RCC 7860 (cell line): ENCODE measurements at places on chromosomes 13 and 19.
A peak's percentile ranks its signal among the peaks of the same experiment; 100 is the strongest.

DNA sequence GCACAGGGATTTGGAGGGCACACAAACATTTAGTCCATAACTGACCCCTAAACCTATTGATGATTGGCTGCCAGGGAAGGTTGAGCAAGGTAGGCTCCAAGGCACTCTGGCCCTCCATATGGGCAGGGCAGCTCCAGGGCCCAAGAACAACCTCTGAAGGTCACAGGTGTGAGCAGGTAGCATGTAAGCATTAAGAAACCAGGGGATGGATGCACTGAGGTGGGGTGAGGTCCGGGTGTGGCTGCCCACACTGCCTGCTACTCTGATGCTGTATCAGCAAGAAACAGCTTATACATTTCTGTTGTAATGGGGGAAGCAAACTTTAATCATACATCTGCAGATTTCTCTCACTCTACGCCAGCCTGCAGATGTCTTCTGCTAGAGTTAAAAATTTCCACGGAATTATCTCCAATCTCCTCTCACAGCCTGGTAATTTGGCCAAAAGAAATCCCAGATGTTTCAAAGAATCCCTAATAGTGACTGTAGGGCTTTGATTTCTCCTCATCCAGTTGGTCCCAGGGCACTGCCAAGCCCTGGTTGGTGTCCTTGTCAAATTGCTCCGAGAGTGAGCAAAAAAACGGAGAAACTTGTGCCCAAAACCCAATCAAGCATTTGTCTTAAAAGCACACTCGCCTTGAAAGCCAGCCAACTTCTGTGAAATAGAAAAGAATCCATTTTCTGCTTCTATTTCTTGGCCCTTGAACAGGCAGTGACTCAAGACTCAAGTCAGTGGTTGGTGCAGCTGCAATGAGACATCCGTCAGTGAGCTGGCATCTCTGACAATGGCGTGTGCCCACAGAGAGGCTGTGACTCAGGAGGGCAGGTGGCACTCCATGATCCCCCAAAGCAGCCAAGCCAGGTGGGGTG is 72.5 kb upstream of the MRI1 start:
- peak; percentile 63 for DNase-seq

DNA sequence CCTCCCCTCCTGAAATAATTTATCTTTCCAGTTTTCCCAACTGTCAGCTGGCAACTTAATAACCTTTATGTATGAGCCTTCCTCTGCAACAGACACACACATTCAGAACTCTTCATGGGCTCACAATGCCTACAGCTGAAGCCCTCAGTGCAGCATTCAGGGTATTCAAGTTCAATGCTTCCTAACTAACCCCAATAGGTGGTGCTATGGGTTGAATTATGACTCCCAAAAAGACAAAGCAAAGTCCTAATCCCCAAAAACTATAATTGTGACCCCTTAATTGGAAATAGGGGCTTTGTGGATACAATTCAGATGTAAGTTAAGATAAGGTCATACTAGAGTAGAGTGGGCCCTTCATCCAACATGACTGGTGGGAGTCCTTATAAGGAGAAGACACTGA is 202.2 kb downstream of the SUCLA2 start:
- DNase-seq = no peak

- DNase-seq = no peak
Observed at GRCh38 chr19:42401365-42402303, 11.5 kb upstream of the CNFN start.

GRCh38 chr19:42271045-42271419 is 2.0 kb downstream of the CIC start:
- no peak for DNase-seq

DNA sequence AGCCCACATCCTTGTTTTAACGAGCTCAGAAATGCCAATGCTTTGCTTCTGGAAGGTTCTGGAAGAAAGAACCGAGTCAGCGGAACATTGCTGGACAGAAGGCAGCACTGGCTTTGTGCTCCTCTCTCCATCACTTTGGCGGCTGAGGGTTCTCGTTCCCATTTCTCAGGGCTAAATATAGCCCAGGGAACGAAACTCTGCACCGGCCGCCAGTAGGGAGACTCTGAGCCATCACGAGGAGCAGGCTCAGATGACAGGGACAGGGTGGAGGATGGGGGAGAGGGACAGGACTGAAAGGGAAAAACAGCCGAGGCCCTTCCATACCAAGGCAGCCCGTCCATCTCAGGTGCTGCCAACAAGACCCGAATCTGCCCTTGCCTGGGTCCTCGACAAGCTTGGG is 166.4 kb downstream of the CACNA1A start:
- no peak for DNase-seq

DNA sequence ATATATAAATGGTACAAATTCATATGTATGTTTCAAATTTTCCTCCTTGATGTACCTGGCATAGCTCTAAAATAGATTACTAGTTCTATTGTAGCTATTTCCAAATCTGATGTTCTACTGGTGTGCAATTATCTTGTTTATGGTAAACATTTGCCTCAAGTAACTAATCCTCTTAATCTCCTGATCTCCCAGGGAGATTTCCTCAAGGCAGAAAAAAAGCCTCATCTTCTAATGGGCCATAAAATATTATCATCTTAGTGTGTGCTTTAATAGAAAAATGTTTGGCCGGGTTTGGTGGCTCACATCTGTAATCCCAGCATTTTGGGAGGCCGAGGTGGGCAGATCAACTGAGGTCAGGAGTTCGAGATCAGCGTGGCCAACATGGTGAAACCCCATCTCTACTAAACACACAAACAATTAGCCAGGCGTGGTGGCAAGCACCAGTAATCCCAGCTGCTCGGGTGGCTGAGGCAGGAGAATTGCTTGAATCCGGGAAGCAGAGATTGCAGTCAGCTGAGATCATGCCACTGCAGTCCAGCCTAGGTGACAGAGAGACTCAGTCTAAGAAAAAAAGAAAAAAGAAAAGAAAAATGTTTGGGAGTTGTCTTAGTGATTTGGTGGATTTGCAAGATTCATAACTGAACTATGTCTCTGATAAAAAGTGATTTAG is 498.9 kb upstream of the SLITRK5 start:
- no peak for DNase-seq

GRCh38 chr13:23817830-23818229 is 71.4 kb downstream of the MIPEP start:
- DNase-seq = no peak

DNA sequence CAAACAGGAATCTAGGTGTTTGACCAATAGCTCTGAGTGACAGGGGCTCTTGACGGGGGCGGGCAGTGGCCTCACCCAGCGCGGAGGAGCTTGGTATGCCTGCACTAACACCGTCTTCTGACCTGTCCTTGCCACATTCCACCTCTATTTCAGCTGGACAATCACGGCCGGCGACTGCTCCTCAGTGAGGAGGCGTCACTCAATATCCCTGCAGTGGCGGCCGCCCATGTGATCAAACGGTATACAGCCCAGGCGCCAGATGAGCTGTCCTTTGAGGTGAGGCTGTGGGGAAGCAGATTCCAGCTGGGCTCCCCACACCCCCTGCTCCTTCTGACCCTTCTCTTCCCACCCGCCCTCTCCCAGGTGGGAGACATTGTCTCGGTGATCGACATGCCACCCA is 4.7 kb downstream of the ARHGAP33 start:
- no peak for DNase-seq

DNA sequence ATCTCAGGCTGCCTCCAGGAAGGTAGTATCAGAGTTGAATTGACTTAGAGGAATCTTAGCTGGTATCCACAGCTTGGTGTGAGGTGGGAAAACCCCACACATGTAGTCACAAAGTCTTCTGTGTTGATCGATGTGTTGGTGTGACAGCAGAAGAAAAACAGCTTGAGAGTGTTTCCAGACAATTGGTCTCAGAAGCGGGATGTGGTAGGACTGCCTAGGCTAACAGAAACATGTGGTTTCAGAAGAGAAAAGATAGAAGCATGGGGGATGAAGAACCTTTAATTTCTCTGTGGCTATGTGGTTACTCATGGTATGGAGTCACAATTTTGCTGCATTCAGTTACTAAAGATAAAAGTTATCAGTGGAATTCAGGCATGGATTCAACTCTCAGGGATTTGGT is 134.7 kb upstream of the SLITRK5 start:
- peak; percentile 92 for DNase-seq

DNA sequence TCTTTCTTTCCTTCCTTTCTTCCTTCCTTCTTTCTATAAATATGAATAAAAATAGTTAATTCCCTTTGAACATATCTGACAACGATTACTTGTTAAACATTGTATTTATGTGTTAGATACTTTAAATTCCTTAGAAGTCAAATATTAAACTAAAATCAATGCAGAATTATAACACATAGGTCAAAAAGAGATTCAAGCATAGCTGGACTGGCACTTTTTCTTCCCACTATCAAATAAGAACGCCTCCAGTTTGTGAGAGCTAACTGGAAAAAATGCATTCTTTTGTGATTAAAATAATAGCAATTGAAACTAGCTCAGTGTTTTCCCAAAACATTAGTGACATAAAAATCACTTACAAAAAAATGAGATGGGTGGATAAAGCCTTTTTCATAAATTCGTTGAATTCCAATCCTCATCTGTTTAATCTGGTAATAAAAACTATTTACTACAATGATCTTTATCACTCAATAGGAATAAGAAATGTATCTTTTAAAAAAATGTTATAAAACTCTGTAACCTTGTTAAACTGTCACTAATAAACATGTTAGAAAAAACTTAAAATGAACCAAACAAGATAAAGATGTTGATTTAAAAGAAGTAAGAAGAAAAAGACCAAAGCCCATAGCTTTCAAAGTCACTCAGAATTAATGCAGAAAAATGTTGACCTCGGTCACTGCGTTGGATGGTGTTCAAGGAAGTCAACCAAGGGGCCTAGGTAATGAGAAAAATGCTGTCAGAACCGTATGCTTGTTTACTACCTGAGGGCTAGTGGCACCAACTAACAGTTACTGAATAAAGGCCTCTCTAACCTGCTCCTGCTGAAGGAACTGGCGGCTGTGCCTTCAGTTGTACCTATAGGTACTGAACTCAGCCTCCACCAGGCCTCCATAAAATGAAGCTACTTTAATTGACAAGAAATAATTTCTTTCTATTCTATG is 1039.5 kb upstream of the SLC10A2 start:
- DNase-seq = no peak

DNA sequence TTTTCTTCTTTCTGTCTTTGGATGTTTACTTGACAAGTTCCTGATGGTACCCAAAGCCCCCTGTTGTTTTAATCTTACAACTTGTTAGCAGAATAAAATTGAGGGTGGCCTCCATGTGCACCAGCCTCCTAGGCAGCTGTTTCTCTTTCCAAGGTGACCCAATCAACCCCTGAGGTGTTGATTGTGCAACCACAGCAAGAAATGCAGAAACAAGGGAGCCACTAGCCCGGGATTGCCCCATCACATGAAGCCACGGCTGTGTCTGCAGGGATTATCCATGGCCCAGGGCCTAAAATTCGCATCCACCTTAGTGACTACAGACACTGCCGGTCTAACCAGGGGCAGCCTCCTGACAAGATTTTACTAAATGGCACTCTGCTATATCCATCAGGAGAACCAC is 14.4 kb downstream of the CEACAM4 start:
- DNase-seq = no peak

GRCh38 chr13:74979703-74980102 is 502.3 kb downstream of the TBC1D4 start:
- no peak for DNase-seq

DNA sequence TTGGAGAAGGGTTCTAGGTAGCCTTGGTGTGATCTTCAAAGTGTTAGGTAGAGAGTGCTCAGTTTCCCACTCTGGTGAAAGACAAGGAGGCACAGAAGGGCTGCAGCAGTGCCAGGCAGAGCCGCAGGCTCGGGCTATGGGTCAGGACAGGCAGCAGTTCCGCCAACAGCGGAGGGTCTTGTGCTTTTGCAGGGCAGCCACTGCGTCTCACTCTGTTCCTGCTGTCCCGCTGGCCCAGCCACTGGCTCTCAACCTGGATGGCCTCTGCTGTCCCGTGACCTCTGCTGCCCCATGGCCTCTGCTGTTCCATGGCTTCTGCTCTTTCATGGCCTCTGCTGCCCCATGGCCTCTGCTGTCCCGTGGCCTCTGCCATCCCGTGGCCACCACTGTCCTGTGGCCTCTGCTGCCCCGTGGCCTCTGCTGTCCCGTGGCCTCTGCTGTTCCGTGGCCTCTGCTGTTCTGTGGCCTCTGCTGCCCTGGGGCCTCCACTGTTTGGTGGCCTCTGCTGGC is 175.7 kb downstream of the URI1 start:
- no peak for DNase-seq

- DNase-seq = no peak
Observed at GRCh38 chr19:13823256-13823655, 28.0 kb downstream of the ZSWIM4 start.

- peak; percentile 96 for DNase-seq
Observed at GRCh38 chr19:1252821-1253513, 4.6 kb downstream of the MIDN start.

- DNase-seq = no peak
Observed at GRCh38 chr13:50766695-50767094, 76.8 kb downstream of the DLEU7 start.

DNA sequence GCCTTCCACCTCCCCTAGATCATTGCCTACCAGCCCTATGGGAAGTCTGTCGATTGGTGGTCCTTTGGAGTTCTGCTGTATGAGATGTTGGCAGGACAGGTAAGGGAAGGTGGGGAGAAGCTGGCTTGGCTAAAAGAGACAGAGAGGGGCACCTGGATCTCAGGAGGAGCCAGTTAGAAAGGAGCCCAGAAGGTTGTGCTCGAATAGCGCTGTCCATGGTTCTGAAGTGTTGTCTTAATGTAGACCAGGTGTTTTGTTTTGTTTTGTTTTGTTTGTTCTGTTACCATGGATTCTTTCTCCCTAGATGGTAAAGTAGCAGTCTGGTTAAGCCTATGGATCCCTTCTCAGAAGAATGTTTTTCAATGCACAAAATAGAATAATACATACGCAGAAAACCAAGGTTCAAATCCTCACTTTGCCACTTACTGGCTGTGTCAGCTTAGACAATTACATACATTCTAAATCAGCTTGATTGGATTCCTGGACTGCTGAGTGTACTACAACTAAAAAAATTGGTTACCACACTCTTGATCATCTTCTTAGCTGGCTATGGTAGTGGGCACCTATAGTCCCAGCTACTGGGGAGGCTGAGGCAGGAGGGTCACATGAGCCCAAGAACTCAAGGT is 5.9 kb upstream of the CACNG7 start:
- DNase-seq = no peak

GRCh38 chr19:47266401-47266941 is 8.2 kb upstream of the INAFM1 start:
- DNase-seq = no peak

DNA sequence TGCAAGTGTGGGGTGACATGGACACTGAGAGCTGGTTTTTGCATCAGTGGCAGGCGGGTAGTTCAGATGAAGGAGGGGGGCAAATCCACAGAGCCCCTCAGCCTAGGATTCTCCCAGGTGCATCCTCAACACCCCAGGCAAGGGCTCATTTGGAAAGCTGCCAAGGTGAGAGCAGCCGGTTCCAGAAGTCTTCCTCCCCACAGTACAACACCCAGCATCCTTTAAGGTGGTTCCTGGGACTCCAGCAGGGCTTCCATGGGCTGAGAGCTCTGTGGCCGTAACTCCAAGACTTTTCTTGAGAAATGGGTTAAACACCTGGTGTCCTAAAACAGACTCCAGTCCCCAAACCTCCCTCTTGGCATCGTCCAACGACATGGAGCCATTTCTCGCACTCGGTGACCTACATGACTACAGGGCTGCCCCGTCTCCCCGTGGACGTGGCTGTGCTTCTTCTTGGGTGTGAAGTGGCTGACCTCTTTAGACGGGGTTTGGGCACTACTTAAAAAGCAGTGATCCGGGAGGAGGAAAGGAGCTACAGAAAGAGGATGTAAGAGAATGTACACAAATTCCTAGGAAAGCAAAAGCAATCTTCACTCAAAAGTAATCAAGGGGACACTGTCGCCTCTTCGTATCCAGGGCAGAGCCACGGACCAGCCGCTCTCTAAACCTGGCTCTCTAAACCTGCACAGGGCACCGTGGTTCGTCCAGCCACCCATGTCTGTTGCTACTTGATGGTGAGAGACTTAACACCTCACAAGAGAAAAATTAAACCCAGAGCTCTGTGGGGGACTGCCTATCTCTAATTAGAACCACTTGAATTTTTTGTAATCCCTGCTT is 25.5 kb downstream of the RANBP3 start:
- DNase-seq = no peak
